Activated CD4-positive, alpha-beta T cell treated with anti-CD3 and anti-CD28 coated beads for 1 hour (primary cell): ENCODE measurements at places on chromosomes 5 and 9.

DNA sequence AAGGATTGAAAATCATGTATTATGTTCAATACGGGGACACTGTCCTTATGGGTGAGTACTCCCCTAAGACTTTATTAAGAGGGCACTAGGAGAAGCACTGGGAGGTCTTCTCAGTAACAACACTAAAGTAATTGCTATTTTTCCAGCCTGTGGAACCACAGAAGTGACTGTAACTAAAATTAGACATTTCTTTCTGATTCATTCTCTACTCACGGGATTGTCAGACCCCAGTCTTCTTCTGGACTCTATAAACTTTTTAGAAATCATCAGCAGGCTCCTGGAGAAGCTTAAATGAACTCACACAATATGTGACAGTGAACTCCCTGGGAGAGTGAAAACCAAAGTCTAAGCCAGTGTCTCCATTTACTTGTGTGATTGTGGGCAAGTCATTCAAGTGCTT lies 14.5 kb downstream of the TLR4 start:
- no peak for DNase-seq

- no peak for DNase-seq
Observed at GRCh38 chr9:131759017-131759647, 19.3 kb upstream of the RAPGEF1 start.

DNA sequence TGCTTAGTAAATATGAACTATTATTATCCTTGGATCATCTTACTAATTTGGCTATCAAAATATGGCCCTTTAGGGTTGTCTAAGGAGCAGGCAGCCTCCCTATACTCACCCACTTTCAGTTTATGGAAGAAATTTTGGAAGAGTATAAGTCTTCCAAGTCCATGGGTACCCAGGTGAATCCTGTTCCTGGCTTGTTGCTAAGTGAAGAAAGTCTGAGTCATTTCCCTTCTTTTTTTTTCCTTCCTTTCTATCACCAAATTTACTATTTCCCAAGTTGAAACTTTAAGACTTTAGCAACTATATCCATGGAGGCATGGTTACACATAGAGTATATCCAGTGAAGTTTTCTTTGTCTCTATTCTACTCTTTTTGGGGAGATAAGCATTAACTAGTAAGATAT lies 184.0 kb upstream of the ACTBL2 start:
- DNase-seq = no peak

- DNase-seq = no peak
Observed at GRCh38 chr9:17578911-17579793, at the start of gene SH3GL2. Gene SH3GL2, plus strand, starts transcription at chr9:17579066.

DNA sequence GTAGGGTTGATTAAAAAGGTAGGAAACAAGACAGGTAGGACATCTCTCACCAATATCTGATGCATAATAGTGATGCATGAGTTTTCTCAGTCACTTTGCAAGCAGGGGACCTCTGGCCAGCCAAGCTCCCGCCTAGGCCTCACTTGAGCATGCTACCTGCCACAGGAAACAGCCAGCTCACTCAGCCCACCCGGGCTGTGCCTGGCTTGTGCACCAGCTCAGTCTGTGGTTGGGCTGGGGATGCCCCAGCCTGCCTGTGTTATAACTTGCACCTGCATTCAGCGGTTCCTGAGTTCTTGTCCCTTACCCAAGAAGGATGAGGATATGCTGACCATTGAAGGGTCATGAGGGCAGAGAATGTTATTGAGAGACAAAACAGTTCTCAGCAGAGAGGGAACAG lies 172.8 kb upstream of the PLCXD3 start:
- DNase-seq = no peak

GRCh38 chr5:27311544-27311943 lies 273.2 kb upstream of the CDH9 start:
- DNase-seq = no peak

GRCh38 chr5:129601576-129601975 lies 141.5 kb downstream of the ADAMTS19 start:
- DNase-seq = no peak

DNA sequence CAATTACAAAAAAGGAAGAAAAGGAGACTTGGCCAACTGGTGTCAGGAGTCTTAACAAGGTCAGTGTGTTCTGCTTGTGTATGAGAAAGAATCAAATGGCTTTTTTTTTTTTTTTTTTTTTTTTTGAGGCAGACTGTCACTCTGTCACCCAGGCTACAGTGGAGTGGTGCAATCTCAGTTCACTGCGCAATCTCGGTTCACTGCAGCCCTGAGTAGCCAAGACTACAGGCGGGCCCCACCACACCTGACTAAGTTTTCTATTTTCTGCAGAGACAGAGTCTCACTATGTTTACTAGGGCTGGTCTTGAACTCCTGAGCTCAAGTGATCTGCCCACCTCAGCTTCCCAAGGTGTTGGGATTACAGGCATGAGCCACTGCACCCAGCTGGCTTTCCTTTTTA lies 3.1 kb upstream of the IL7R start:
- DNase-seq = peak; percentile 47

DNA sequence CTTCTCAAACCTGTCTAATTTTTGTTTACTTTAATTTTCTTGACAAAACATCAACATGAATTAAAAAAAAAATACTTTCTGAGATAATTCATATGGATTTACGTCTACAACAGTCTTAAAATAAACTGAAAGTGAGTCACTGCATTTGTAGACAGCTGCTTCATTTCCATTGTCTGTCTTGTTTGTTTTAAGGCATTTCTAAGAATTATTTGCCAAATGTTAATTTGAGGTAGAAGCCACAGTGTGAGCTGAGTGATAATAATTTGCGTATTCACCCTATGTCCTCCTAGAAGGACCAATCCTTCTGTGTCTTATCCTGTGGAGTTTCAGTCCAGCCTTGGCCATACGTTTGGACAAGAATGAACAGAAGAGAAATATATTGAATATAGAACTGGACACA lies 174.5 kb downstream of the CFAP90 start:
- no peak for DNase-seq

- DNase-seq = no peak
Observed at GRCh38 chr5:1804001-1804690, 2.9 kb downstream of the NDUFS6 start.

DNA sequence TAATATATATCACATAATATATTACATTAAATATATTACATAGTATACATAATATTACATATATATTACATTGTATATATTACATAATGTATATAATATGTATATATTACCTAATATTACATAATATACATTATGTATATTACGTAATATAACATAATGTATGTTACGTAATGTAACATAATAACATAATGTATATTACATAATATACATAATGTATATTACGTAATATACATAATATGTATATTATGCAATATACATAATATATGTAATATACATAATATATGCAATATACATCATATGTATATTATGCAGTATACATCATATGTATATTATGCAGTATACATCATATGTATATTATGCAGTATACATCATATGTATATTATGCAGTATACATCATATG lies 19.1 kb downstream of the CYLC2 start:
- no peak for DNase-seq

GRCh38 chr9:121360601-121361374 lies 9.3 kb downstream of the STOM start:
- DNase-seq = no peak

GRCh38 chr9:88651682-88652633 lies 117.0 kb downstream of the NXNL2 start:
- no peak for DNase-seq

DNA sequence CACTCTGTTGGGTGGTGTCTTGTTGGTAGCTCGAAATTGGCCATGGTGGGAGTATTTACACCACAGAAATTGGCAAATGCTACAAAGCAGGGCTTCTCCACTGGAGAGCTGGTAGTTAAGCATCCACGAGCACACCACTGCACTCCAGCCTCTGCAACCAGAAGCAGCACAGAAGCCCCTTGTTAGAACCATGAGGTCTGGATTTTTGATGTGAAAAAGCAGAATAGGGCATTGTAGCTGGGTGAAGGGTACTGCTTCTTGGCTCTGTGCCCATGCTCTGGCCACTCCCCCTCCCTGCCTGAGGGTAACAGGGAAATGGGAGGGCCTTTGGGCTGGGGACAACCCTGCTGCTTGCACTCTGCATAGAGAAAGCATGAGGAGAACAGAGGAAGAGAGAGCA lies 81.2 kb upstream of the UBTD2 start:
- no peak for DNase-seq

DNA sequence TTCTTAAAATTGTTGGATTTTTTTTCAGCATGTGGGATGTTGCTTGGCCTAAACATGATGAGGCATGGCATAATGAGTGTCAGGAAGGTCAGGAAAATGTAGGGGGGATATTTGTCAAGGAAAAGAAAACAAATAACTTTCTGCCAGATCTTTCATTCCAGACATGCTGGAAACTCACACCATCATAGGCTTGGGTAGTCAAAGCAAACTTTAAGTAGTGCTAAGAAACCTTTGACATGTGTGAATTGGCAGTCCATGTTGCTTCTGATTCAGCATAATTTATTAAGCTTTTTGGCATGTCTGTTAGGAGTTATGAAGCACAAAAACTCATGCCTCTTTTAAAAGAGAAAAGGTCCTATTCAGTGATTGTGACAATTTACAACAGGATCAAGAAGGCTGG lies 61.3 kb upstream of the MTAP start:
- DNase-seq = no peak

GRCh38 chr9:130185490-130186031 lies 13.4 kb downstream of the NCS1 start:
- DNase-seq = no peak

GRCh38 chr9:26132746-26133312 lies 454.6 kb upstream of the TUSC1 start:
- no peak for DNase-seq

DNA sequence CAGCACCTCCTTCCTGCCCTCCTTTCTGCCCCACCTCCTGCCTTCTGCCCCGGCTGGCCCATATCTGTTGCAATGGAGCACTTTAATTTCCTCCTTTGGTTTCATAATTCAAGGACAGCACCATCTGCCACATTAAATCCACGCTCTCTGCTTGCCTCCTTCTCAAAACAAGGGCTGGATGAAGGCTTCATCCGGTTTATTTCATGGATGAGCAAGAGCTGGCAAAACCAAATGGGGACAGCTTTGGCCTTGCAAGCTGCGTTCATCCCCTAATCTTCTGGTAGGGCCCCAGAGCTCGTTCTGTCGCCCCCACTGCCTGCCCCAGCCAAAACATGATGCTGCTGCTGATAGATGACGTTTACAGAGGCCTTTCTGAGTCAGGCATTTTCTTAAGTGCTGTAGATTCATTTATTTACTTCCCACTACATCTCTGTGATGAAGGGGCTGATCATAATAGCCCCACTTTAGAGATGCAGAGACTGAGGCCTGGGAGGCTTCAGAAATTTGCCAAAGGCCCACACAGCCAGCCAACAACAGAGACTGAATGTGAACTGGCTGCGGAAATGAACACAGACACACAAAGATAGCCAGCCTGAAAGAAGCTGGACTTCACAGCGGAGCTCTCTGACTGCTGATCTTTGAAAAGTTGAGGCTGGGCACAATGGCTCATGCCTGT lies 115.6 kb upstream of the CPEB4 start:
- DNase-seq = no peak

DNA sequence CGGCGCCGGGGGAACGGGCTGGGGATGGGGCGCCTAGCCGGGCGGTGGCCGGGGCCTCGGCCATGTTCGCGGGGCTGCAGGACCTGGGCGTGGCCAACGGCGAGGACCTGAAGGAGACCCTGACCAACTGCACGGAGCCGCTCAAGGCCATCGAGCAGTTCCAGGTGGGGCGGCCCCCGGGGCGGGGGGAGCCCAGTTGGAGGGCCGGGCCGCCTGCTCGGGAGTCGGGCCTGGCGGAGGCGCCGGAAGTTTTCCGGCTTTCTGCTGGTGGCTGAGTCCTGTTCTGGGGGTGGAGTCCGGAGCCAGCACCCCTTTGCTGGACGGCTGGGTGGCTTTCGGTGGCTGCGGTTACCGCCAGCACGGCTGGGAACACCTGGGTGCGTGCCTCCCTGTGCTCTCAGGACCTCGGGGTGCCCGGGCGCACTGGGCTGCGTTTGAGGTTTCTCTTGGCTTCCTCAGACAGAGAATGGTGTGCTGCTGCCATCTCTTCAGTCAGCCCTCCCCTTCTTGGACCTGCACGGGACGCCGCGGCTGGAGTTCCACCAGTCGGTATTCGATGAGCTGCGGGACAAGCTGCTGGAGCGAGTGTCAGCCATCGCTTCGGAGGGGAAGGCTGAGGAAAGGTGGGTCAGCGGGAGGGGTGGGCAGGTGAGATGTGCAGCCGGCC lies 454 bp downstream of the NELFB start:
- DNase-seq = no peak

DNA sequence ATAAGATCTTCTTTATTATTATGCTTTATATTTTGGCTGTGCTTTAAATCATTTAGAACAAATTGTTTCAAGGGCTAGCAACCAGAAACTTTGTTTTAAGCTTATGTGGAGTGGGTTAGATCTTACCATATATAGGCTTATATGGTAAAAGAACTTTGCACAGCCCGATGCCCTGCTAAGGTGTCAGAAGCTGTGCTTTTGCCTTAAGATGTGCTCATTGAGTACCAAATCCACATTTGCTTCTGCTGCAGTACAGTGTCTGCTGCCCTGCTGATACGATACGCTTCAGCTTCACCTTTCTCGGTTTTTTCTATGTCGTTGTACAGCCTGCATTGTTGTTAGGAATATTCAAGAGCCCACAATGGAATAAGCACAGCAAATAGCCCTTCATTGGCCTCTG lies 34.8 kb downstream of the CD180 start:
- DNase-seq = no peak

- DNase-seq = no peak
Observed at GRCh38 chr5:130171699-130172098, 267.4 kb downstream of the CHSY3 start.

DNA sequence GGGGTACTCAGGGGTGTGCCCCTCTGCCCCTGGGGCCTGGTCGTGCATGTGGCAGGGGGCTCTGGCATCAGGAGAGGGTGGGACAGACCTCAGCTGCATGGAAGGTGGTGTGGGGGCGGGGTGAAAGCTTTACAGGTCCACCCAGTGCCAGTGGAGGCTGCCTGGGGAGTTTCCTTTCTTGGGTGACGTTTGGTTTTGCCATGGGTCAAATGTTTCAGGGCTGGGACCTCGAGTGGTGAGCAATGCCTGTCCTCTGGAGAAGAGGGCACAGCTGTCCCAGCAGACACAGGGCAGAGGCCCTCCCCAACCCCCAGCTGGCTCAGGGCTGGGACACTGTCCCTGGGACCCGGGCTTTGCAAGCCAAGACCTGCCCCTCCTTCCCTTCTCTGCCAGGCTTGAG lies 3.6 kb downstream of the RXRA start:
- DNase-seq = no peak

DNA sequence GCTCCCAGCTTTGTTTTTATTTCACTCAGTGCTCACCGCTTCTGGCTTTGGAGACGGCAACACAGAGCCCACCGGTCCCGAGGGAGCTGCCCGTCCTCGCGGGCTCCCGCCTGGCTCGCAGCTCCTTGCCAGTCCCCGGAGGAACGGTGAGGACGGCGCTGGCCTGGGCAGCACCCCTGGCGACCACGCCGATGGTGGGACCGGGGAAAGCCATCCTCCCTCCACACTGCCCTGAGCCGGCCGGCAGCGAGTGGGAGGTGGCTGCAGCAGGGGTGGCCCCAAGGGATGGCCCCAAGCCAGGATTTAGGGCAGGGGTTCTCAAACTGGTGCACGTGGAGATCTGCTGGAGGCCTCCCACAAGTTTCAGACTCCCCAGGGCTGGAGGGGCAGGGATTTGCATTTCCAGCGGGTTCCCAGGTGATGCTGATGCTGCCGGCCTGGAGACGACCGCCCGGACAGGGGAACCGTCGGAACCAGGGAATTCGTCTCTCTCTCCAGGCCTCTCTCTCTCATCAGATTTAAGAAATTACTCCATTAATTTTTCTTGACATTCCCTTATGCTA lies 293.2 kb upstream of the IRX4 start:
- DNase-seq = no peak

- DNase-seq = no peak
Observed at GRCh38 chr5:56426693-56427092, 193.6 kb upstream of the ANKRD55 start.
